ENCODE measurements at places on chromosomes 11 and 22.

DNA sequence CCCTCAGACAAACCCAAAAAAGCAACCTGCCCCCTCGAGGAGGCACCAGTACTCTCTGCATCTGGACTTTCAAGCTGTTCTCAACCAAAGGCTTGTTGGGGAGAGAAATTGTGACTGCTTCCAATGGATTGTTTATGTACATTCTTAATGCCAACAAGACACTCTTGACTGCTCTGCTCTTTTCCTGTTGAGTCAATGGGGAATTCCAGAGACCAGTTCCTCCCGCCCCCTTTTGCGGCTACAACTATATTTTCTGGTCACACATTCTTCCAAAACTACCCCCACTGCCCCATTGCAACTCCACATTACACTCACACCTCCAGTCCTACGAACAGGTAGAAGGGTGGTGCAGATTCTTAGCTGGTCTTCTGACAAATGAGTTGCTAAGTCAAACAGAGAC is 187.0 kb downstream of the DSCAML1 start:
- DNase-seq = no peak

GRCh38 chr11:10323793-10324170 is 18.9 kb downstream of the ADM start:
- no peak for DNase-seq

- peak; percentile 61 for DNase-seq
These were observed 44.9 kb upstream of the ETS1 start for GRCh38 chr11:128632141-128632791.

DNA sequence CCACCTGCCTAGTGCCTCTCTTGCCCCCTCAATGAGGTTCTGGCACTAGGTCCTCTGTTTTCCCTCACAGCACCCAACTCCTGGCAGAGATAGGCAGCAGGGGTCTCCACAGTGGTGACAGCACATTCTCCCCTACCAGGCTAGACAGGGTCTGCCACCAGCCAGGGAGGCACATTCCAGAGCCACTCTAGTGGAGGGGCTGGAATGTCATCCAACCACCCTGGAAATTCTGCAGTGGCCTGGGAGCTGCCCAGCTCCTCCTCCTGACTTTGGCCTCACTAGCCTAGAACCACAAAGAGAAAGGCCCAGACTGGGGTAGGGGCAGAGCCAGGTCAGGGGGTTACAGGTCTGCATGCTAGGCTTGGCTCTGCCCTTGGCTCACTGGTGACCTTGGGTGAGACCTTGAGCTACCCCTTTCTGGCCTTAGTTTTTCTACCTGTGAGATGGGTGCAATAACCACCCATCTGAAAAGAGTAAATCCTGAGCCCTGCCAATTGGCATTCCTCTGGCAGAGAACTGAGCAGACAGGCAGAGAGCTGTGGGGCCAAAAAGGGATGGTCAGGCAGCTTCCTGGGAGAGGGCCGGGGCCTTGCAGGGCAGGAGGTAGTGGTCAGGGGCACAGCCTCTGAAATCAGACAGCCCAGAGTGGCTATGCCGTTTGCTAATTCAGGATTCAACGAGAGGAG is 7.1 kb downstream of the P2RY2 start:
- no peak for DNase-seq

- DNase-seq = no peak
These were observed 62.7 kb upstream of the BARX2 start for GRCh38 chr11:129312730-129313503.

DNA sequence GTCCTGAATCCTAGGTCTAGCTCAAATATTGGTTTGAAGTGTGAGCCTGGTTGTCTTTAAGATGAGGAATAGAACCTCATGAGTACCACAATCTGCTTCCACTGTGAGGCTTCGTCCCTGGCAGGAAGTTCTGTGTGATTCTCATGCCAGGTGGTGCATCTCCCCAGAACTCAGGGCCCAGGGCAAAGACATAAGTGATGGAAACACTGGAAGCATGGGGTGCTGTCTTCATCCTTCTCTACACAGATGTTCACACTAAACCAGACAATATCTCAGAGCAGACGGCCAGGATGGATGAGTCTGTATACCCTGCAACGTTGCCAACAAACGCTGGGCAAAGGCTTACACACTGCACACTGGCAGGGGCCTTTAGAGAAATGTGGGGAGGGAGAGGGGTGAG is 475.9 kb upstream of the B3GAT1 start:
- no peak for DNase-seq

- peak; percentile 0 for DNase-seq
These were observed 86.4 kb upstream of the SHISAL1 start for GRCh38 chr22:44398856-44399837.

- DNase-seq = no peak
These were observed 38.4 kb upstream of the HORMAD2 start for GRCh38 chr22:30041881-30042280.

GRCh38 chr11:61667684-61668305 is 12.4 kb upstream of the DAGLA start:
- DNase-seq = no peak

GRCh38 chr11:108093128-108093904 is 28.1 kb upstream of the ACAT1 start:
- no peak for DNase-seq

- peak; percentile 64 for DNase-seq
These were observed 14.8 kb downstream of the EXT2 start for GRCh38 chr11:44110231-44110679.

GRCh38 chr11:21710809-21711208 is 482.1 kb upstream of the ANO5 start:
- DNase-seq = no peak

DNA sequence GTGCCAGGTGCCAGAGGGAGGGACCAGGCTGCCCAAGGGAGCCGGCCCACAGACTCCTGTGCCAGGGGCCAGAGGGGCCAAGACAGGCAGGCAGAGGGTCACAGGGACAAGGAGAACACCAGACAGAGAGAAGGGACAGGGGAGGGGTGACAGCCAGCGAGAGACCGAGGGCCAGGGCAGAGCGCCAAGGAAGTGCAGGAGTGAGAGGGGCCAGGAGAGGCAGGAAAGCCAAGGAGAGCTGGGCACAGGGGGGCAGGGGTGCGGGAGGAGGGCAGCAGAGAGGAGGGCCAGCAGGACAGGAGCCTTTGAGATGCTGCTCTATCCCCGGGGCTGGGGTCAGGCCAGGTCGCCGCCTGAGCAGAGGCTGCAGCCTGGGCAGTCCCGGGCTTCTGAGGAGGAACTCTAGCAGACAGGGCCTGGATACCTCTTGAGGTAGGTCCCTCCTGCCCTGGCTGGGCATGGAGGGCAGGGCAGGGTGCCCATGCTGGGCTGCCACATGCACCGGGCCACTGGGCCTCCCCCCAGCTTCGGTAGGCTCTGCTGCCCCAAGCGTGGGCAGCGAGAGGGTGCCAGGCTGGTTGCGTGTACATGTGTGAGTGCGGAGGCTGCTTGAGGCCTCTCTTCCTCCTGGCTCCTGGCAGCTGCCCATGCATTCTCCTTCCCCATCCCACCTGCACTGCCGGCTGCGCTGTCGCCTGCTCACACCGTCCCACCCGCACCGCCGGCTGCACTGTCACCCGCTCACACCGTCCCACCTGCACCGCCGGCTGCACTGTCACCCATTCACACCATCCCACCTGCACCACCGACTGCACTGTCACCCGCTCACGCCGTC is 12.2 kb downstream of the LSP1 start:
- no peak for DNase-seq

- DNase-seq = no peak
These were observed 7.6 kb upstream of the GALR3 start for GRCh38 chr22:37815593-37815992.

GRCh38 chr22:50469377-50470305 is 5.2 kb downstream of the SBF1 start:
- no peak for DNase-seq

DNA sequence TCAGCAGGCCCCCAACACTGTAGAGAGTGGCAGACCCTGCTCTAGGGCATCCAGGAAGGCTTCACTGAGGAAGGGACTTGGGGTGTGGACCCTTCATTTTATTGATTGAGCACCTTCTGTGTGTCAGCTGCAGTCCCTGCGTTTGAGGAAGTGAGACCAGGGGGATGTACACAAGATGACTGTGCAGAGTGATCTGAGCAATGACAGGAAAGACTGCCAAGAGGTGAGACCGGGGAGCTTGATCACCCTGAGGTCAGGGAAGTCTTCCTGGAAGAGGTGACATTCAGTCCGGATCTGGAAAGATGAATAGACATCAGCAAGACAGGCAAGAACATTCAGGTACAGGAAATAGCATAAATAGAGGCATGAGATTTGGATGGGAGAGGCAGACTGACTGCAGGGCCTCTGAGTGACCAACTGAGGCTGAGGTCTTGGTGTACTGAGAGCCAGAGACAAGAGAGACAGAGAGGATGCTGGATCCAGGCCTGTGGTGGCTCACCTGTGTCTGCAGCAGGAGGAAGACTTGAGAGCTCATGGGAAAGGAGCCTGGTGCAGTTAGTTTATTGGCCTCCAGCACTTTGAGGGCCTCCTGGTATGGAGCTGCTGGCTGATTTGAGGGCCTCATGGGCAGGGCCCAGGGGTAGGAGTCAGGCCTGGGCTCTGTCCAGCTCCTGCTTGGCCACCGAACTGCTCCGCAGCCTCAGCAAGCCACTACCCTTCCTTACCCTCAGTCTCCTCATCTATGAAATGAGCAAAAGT is 5.2 kb downstream of the DGAT2 start:
- DNase-seq = no peak

DNA sequence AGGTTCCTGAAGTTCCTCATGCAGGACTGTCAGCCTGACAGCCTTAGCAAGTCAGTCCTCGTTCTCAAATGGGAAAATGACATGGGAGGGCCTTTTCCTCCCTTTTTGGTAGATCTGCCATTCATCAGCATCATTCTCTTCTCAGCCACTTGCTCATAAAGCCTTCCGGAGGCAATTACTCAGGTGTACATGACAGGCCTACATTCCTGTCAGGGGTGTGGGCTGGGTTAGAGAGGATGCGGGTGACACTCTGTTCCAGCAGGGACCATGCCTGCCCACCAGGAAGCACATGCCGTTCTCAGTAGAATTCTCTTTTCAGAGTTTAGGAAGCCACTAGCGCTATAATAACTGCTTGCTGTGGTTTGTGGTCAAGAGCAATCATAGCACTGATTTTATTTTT is 24.2 kb upstream of the ANKK1 start:
- DNase-seq = no peak

- DNase-seq = peak; percentile 88
These were observed 1252.7 kb downstream of the BRD1 start for GRCh38 chr22:48574776-48575617.

DNA sequence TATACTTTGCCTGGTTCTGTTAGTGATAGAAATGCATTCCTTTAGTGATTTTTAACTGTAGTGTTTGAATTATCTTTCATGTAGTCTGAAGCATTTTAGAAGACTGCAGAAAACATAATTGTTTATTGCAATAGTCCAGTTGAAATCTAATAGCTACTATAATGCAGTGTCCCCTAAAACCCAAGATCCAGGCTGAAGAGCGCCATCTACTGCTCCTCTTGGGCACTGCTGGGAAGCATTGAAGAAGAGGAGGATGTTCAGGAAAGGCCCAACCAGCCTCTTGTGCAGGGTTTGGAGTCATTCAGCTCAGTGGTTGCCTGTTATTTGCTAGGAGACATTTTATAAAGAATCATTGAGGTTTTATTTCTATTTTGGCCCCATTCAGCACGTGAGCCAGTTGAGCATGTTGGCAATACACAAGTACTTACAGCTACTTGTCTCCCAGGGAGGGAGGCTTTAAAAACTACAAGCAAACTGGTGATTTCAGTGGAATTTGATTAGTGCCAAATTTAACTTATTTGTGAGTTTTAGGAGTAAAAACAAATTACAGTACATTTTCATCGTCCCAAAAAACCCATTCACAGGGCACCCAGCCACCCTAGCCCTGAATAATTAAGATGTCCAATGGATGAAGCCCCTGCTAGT is 74.9 kb upstream of the HORMAD2 start:
- DNase-seq = peak; percentile 74

GRCh38 chr22:22058633-22059290 is 76.2 kb upstream of the TOP3B start:
- DNase-seq = no peak

- DNase-seq = no peak
These were observed 1112.2 kb downstream of the BRD1 start for GRCh38 chr22:48715511-48715910.

- DNase-seq = no peak
These were observed 13.1 kb downstream of the POU2AF1 start for GRCh38 chr11:111365722-111366559.

- DNase-seq = no peak
These were observed 302.7 kb downstream of the DDX10 start for GRCh38 chr11:108967571-108967970.

DNA sequence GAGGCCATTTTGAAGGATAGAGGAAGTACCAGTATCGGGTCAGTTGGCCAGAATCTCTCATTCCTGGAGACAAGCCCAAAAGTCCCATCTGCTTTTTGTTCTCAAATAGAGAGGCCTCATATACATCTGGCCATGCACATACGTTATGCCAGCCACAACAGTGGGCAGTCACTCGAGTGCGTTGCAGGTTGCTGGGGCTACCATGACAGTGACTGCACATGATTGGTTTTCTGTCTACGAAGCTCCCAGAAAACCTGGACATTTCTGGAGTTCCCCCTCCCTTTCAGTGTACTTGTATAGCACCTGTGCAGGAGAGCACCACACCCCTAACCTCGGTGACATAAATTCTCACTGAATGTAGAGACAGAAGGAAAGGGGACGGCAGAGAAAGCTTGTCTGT is 62.1 kb downstream of the C22orf31 start:
- DNase-seq = no peak

GRCh38 chr11:125356797-125357196 is 139.3 kb downstream of the FEZ1 start:
- no peak for DNase-seq

DNA sequence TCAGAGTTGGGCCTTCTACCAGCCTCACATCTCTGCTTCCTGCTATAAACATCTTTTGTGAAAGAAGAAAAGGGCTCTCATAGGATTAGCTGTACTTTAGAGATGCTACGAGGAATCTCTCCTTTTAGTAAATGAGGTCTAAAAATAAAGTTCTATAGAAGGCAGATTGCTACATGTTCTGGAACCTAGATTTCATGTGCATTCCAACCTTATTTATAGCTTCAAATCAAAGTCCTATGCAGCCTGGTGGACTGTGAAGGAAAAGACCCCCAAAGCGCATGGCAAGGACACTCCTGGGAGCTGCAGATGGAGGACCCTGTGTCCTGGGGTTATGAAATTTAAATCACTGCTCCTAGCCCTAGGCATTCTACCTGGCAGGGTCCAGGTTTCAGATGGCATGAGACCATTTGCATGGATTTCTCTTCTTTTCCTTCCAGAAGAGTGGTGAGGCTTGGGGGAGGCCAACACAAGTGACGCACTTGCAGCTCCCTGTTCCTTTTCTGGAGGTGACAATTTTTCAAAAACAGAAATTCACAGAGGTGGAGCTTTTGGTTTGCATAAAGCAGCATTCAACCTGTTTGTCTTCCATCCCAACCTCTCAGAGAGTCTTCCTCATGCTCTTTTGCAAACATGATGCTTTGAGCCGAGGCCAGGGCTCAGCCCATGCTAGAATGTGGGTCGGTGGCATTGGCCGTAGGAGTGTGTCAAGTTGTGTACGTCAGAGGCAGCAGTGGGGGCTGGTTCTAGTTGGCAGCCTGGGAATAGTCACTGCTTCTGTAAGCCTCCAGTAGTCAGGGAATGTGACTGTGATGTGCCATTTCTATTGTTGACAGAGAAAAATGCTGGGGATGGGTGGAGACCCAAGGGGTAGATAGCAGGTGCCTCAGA is 6.3 kb downstream of the CRY2 start:
- no peak for DNase-seq

Measured in endothelial cell (in vitro differentiated cells).